ENCODE measurements at places on chromosomes 11 and 22.
A peak's percentile ranks its signal among the peaks of the same experiment; 100 is the strongest.

GRCh38 chr11:119637481-119637880 is 91.5 kb downstream of the NECTIN1 start:
- no peak for DNase-seq

- no peak for DNase-seq
These were observed 1.4 kb downstream of the SELENOO start for GRCh38 chr22:50202130-50202666.

- DNase-seq = no peak
These were observed 85.5 kb downstream of the AMBRA1 start for GRCh38 chr11:46508360-46508759.

- no peak for DNase-seq
These were observed 110.3 kb downstream of the ATXN10 start for GRCh38 chr22:45781966-45782365.

- no peak for DNase-seq
These were observed 137.3 kb upstream of the SORL1-AS1 start for GRCh38 chr11:121589946-121590537.

DNA sequence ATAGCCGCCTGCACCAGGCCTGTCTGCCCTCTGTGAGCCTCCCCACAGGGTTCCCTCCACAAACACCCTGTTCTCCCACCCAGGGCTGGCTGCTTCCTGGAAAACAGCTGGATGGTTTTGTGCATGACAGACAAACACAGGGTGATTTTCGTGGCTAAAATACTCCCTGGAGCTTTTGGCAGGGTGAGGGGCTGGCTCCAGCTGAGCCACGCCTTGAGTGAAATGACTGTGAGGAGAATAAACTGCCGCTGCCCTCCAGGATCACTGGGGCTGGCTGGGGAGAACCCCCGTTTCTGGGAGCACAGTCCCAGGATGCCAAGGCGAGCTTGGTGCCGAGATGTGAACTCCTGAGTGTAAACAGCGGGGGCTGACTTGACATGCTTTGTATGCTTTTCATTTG is 20.3 kb upstream of the PPP6R3 start:
- no peak for DNase-seq

DNA sequence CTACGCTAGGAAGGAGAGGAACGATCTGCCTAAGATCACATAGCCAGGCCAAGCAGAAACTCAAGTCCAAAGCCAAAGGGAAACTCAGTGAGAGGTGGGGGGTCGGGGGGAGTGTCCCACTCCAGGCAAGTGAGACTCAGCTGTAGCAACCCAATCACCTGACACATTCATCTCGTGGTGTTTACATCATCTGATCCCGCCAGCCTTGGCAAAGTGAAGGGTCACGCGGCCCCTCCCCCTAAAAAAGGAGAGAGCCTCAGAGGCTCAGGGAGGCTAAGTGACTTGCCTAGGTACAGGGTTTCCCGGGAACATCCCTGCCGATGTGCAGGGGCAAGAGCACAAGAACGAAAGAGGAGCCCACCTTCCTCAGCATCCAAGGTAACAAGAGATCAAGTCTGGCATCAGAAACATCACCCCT is 21.5 kb downstream of the MYH9 start:
- no peak for DNase-seq

- DNase-seq = no peak
These were observed 36.2 kb downstream of the UVRAG start for GRCh38 chr11:75851203-75851602.

DNA sequence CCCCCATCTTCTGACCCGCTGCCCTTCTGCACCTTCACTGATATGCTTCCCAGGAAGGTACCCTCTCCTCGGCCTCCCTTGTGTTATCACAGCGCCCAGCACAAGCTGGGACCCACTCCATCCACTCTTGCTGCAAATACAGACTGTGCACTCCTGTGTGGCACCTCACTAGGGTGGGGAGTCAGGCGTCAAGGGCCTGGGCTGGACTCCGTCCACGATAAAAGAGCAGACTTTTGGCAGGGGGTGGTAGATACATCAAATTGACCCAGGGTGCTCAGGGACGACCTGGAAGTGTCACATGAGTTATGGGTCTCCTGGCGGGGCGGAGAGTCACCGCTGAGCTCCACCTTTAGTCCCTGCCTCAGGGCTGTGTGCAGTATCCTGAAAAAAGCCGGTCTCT is 908 bp downstream of the TRPM5 start:
- DNase-seq = peak; percentile 9

DNA sequence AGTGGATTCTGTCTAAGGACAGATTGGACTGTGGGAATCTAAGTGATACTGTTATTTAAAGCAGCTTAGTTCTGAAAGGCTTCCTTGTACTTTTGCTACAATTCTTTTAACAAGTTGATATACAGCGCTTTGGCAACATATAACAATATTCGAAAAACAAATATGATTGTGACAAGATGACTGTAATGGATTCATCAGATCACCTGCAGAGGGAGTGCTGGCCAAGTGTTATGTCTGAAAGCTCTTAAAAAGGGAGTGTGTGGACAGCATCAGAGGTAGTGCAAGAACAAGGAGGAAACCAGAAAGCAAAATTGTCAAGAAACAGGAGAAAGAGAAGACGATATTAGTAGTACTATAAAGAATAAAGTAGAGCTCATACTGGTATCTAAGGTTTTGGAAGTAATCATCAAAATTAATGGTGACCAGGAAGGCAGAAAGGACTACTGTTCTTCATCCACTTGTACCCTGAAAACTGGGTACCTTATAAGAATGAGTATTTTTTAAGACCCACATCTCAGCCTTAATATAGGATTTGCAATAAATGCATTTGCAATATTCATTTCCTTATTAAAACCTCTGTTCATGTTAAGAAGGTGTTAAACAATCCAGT is 1112.0 kb upstream of the CCDC90B start:
- no peak for DNase-seq

GRCh38 chr22:45483918-45484499 is 18.7 kb upstream of the FBLN1 start:
- no peak for DNase-seq

DNA sequence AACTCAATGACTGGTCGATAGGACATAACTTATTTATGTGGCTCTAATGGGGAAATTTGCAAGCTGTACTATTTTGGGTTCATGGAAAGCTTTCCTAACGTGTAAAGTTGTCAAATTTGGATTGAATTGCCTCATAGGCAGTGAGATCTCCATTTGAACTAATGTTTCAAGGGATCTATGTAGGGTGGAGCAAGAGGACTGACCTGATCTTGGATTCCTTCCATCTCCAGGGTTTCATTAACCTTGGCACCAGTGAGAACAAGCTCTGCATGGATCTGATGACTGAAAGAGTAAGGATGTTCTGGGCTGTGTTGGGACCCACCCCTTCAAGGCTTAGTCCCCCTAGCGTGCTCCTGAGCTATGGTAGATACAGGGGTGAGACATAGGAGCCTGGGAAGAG is 2.1 kb downstream of the ACCSL start:
- no peak for DNase-seq

- no peak for DNase-seq
These were observed 127.9 kb upstream of the SYT13 start for GRCh38 chr11:45414088-45414487.

DNA sequence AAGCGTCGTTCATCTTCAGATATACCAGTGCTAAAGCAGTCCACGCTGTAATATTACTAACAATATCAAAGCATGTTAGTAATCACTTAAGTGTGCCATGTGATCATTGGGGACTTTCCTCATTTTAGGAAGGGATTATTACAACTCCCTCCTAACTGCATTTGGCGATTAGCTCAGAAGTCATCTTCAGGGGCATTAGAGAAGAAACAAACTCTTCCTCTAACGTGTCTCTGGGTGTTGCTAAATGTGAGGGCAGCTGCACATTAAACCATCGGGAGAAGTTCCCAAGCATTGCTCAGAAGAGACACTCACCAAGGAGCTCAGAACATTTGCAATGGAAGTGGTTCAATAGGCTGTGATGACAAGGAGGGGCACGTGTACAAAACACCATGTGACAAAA is 17.2 kb downstream of the TESMIN start:
- DNase-seq = no peak

DNA sequence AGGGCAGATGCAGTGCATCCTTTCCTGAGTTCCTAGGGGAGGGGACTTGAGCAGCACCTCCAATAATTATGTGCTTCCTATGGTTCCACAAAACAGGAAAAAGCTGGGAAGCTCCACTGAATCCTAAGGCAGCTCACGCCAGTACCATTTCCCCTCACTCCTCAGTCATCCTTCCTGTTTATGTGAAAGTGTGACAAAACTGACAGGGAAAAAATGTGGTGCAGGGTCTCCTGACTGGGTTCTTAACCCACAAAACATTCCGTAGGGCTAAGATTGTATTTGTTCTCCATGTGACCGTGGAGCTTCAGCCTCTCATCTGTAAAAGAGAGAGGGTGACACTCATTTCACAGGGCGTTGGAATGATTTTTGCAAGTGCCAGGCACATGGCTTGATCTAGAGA is 12.2 kb upstream of the LYVE1 start:
- no peak for DNase-seq

GRCh38 chr11:37264783-37265182 is 666.7 kb upstream of the RAG2 start:
- no peak for DNase-seq

GRCh38 chr22:20966883-20967696 is at the start of gene AIFM3:
TSS of gene AIFM3 (plus strand) at chr22:20967255. CDS start at chr22:20967945, 690 bp downstream.
- no peak for DNase-seq

- no peak for DNase-seq
These were observed 35.8 kb upstream of the HMOX1 start for GRCh38 chr22:35344956-35345690.

- peak; percentile 63 for DNase-seq
These were observed 22.0 kb downstream of the TBRG1 start for GRCh38 chr11:124644426-124645280.
